LNCaP clone FGC (cell line): ENCODE measurements at places on chromosomes 3 and 15.

GRCh38 chr3:185713015-185713414 is 111.8 kb downstream of the IGF2BP2 start:
- DNase-seq, result no peak

GRCh38 chr3:156489462-156489911 is 65.4 kb downstream of the SSR3 start:
- DNase-seq, result no peak

DNA sequence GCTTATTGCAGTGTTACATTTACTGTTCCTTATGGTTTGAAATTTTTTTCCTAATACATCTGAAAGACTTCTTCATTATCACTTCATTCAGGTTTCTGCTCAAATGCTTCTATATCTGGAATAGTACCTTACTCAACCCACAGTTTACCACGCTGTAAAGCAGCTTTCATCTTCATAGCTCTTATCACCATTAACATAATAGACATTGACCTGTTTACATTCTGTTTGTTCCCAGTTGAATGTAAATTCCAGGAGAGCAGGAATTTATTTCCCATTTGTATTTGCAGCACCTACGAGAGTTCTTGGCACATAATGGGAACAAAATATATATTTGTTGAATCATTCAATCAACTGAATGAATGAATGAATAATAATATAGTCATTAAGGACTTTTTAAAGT is 844.6 kb upstream of the ROBO1 start:
- no peak for DNase-seq

DNA sequence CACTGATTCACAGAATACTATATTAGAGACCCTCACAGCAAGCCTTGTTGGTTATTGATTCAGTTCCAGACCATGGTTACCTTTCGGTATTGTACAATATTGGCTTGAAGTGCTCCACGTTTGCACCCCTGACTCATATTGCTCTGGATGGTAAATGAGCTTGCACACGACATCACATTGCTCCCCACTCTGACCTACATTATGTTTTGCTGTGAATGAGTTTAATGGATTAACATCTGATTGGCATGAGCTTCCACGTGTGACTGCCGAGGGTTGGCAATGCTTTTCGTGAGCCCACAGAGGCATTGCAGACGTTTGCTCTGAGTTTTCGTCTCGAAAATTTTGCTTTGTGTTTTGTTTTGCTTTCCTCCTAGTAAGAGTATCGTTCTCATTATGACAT is 225.8 kb upstream of the ICE2 start:
- no peak for DNase-seq

DNA sequence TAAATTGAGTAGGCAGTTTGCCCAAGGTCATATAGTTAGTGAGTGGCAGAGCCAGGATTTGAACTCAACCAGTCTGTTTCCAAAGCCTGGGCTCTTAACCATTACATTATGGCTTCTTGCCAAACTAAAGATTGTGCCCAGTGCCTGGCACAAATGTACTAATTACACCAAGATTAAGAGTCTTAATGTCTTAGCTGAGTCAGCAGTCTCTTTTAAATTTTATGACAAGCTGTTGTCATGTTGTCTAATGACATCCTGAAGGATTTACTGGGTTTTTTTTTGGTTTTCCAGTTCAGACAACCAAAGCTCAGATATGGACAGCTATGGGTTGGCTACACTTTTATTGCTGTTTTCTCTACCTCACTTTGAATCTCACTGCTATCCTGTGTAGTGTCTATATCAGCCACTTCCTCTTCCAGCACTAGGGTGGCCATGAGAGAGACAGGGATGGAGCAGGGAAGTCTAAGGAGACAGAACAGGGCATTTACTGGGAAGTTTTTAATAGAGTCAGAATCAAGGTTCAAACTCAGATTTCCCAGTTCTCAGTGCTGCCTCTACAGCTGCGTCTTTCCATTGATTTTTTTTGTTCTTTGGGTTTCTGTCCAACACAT is 10.5 kb downstream of the FBXL2 start:
- no peak for DNase-seq

DNA sequence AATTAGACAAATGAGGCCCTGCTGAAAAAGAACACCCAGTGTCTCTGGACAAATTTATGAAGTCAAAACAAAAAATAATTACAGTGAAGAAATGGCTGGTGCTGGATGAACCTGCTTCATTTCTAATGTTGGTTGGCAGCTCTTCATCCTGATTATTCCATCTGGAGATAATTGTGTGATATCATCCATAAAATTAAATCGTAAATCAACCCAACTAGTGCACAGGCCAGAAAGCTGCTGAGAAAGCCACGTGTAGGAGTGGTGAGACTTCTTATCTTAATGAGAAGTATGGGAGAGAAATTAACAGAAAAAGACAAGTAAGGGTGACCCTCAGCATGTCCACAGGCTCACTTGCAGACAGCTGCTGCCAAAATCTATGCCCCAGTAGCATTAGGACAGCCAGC is 465.2 kb upstream of the TGFBR2 start:
- DNase-seq, result no peak

DNA sequence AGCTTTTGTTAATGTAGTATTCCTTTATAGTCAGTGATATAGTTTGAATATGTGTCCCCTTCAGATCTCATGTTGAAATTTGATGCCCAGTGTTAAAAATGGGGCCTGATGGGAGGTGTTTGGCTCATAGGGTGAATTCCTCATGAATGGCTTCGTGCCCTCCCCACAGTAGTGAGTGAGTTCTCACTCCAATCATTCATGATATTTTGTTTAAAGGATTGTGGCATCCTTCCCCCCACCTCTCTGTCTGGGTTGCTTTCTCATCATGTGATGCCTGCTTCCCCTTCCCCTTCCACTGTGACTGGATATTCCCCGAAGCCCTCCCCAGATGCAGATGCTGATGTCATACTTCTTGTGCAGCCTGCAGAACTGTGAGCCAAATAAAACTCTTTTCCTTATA is 649.8 kb upstream of the NR2F2 start:
- no peak for DNase-seq

DNA sequence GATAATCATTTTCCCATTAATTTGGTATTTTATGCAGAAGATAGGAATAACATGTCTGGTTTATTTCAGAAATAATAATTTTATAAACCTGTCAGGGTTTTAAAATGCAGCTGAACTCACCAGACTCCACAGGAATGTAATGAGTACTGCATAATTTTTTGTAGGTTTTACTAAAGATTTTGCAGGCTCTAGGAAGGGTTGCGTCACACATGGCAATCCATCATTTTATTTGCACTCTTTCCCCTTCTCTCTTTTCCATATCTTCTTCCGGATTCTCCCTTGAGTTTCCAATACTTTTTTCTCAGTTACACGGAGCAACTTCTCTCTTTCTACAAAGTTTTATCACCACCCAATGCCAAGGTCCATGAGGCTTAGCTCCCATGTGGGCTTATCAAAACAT is 234.7 kb downstream of the NFKBIZ start:
- no peak for DNase-seq

GRCh38 chr3:33505027-33505426 is 64.8 kb upstream of the UBP1 start:
- DNase-seq, result no peak

GRCh38 chr3:185270262-185270955 is 16.6 kb upstream of the EHHADH start:
- no peak for DNase-seq

DNA sequence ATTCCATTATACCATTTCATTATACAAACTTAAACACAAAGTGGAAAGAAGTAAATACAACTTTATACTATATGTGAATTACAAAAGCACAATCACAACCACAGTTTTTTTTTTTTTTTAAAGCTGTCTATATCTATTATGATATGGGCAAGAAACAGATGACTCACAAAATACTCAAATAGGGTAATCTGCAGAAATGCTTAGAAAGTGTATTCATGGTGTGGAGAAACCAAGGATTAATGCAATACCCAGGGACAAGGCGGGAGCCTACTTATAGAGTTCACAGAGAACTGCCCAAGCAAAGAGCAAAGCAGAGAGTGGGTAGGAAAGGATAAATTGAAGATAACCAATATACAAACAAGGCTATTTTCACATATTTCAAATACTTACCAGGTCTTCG is 332.0 kb downstream of the FHIT start:
- no peak for DNase-seq

DNA sequence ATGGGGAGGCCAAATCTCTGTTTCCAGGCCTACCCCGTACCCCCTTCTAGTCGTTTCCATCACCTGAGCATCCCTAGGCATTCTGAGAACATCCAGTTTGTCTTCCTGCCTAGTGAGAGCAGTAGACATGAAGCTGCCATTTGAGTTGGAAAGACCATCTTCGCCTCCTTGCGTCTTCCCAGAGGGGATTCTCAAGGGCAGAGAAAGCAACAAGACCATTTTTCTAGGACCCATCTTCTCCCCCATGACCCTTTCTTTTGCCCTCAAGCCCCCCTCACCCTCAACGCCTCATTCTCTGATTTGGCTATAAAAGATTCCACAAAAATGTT is 148.7 kb upstream of the BHLHE40 start:
- DNase-seq, result no peak

DNA sequence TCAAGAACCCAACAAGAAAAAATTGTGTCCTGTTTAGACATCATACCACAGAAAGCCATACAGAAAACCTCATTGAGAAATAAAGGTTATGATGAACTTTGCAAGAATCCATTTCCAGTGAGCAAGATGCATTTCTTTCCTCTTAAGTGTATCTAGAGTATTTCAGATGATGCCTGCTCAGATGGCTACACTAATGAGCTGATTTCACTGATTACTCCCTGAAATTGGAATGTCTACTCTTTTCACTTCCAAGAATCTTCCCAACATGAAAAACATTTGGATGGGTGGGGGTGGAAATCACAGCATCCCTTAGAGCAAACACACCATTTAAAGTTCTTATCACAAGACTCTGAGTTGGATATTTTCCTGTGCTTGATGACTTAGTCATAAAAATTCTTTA is 41.4 kb upstream of the IL12A start:
- no peak for DNase-seq

DNA sequence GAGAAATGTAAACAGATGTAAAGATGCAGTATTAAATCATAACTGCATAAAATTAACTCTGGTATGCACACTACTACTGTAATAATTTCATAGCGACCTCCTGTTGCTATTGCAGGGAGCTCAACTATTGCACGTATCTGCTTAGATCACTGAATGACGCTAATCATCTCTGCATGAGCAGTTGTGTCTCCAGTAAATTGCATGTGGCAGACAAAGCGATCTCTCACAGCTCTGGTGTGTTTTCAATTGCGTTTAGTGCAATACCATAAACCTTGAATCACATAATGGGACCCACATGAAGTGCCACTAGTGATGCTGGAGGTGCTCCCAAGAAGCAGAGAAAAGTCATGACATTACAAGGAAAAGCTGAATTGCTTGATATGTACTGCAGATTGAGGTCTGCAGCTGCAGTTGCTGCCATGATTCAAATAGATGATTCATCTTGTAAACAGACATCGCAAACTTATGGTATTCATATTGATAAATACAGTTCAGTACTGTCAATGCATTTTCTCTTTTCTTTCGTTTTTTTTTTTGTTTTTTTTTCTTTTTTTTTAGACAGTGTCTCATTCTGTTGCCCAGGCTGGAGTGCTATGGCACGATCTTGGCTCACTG is 30.2 kb upstream of the LCTL start:
- no peak for DNase-seq

DNA sequence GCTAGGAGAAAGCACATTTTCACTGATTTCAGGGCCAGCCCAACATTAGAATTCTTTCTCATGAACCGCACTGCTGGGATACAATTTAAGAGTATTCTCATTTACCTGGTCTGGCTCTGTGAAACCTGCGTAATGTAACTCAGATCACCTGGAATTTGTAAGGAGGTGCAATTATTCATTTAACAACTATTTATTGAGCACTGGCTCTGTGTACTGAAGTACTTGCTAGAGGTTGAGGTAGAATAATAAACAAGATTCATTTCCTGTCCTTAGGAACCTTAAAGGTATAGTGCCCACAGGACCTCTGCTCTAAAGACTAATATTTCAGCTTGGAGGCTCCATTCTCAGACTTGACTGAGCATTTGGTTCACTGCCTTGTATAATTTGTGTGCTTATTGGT is 242.2 kb upstream of the ZPLD1 start:
- no peak for DNase-seq

GRCh38 chr15:31439328-31439727 is 112.7 kb downstream of the KLF13 start:
- no peak for DNase-seq

DNA sequence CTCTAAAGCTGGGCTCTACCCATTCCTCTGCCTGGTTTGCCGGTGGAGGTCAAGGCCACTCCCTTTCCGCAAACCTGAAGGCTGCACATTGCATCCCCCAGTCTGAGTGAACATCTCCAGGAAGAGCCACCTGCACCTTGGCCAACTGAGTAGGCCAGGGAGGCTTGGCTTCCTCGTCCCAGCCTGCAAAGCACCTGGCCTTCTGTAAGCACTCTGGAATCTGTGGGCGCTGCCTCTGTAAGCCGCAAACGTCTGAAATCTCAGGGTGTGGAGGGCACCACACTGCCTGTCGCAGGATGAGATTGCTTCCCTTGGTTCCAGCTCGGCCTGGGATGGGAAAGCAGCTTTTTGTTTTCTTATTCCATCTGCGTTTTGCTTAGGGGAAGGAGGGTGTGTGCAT is 81.3 kb downstream of the SEC22A start:
- no peak for DNase-seq

DNA sequence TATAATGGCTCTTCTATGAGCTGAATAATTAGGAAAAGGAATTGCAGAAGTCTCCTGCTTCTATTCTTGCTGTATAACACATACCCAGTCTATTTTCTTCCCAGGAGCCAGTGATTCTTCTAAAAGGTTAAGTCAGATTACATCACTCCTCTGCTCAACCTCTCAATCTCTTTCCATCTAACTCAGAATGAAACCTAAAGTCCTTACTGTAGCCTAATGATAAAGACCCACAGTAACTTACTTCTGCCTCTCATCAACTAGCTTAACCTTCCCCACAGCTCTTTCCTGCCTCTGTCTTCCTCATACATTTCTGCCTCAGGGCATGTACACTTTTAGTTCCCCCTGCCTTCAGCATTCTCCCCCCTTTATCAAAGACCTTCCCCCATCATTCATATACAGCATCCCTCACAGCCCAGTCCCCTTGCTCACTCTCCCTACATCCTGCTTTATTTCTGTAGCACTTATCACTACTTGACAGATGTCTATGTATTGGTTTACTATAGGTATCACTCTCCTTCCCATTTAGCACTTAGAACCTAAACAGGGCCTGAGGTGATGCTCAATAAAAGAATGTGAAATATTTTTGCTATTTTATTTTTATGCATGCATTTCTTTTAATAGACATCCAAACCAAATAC is 28.5 kb upstream of the CMTM6 start:
- no peak for DNase-seq

- DNase-seq, result no peak
Observed at GRCh38 chr3:179981646-179982045, 55.1 kb downstream of the PEX5L start.

DNA sequence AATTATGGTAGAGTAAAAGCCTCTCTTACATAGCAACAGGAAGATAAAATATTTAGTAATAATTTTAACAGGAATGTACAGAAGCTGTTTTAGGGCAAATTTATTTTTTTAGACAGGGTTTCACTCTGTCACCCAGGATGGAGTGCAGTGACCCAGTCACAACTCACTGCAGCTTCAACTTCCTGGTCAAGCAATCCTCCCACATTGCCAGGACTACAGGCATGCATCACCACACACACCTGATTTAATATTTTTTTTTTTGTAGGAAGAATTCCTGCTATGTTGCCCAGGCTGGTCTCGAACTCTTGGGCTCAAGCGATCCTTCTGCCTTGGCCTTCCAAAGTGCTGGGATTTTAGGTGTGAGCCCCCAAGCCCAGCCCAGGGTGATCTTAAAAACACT is 61.1 kb downstream of the PCCB start:
- no peak for DNase-seq

- DNase-seq, result no peak
Observed at GRCh38 chr3:123743121-123743520, 141.0 kb downstream of the MYLK start.
